Naive thymus-derived CD8-positive, alpha-beta T cell (primary cell): ENCODE measurements at places on chromosomes 1 and 21. TPM values are rescaled to one million over a fixed set of nuclear protein-coding genes. Genes with fewer than 3 reads are reported as not detected.

- no peak for DNase-seq
- peaks cover 1% of the 10 kb centered on the region for H3K27me3 ChIP-seq
- no peak overlapping the region for H3K4me3 ChIP-seq
- no peak overlapping the region for H3K27ac ChIP-seq
- no peaks in the 10 kb centered on the region for H3K4me1 ChIP-seq
Observed at GRCh38 chr1:229709500-229710013, 83.5 kb downstream of the URB2 start.

The OR2T35 gene
- total RNA-seq: not detected

DNA sequence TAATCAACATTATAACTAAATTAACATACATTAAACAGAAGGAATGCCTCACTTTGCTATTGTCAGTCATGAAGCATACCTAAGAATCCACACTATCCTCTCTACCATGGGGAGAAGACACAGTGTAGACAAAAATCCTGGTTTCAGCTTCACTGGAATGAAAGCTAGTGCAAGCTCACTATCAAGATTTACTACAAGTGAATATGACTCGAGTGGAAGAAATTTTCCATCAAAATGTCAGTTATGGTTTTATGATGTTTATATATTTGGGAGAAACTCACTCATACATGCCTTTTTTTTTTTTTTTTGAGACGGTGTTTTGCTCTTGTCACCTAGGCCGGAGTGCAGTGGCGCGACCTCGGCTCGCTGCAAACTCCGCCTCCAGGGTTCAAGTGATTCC lies 424.3 kb downstream of the KCNT2 start:
- H3K36me3 ChIP-seq: no peaks in the 10 kb centered on the region
- H3K27me3 ChIP-seq: no peaks in the 10 kb centered on the region
- no peaks in the 10 kb centered on the region for H3K4me1 ChIP-seq
- DNase-seq: no peak
- H3K27ac ChIP-seq: no peak overlapping the region
- H3K4me3 ChIP-seq: no peak overlapping the region

GRCh38 chr1:100575406-100575805 lies 37.5 kb downstream of the GPR88 start:
- H3K4me3 ChIP-seq: no peak overlapping the region
- no peaks in the 10 kb centered on the region for H3K27me3 ChIP-seq
- peaks cover 3% of the 10 kb centered on the region for H3K36me3 ChIP-seq
- no peak for DNase-seq
- no peak overlapping the region for H3K27ac ChIP-seq

- peaks cover 28% of the 10 kb centered on the region for H3K4me1 ChIP-seq
- no peak for DNase-seq
- H3K4me3 ChIP-seq: no peak overlapping the region
- H3K36me3 ChIP-seq: no peaks in the 10 kb centered on the region
- no peak overlapping the region for H3K27ac ChIP-seq
Observed at GRCh38 chr21:14687268-14687625, 141.1 kb upstream of the SAMSN1 start.

DNA sequence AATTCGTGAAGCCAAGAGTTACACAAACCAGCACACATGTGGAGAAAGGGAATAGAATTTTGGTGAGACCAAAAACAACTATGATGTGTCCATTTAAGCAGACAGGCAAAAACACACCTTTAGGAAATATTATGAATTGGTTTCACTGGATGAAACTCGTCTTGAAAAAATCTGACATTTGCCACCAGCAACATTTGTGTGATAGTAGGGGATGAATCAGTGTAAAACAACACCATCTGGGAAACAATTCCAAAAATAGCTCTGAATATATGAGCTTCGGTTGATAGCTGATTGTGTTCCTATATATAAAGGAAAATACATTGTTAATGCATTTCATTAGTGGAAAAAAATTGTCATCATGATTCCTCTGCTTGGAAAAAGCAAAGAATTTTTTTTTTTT lies 327.8 kb downstream of the PAPPA2 start:
- no peak overlapping the region for H3K4me3 ChIP-seq
- peaks cover 3% of the 10 kb centered on the region for H3K27me3 ChIP-seq
- H3K36me3 ChIP-seq: no peaks in the 10 kb centered on the region
- H3K4me1 ChIP-seq: no peaks in the 10 kb centered on the region
- no peak for DNase-seq

DNA sequence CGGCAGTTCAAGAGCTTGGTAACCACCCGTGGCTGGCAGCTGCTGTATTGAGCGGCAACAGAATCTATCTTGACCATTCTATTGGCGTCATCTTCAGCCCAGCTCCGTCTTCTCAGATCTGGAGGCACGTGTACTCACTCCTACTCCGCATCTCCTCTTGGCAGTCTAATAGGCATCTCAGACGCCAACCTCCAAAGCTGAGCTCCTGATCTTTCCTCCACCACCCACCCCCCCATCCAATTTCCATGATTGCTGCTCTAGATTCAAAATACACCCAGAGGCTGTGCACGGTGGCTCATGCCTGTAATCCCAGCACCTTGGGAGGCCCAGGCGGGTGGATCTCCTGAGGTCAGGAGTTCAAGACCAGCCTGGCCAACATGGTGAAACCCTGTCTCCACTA lies 84.6 kb upstream of the CASZ1 start:
- no peak for DNase-seq
- H3K36me3 ChIP-seq: no peaks in the 10 kb centered on the region

GRCh38 chr1:119327450-119328155 lies 41.0 kb upstream of the HAO2 start:
- H3K27me3 ChIP-seq: peaks cover 8% of the 10 kb centered on the region
- peak overlapping the region; percentile 86 for H3K4me3 ChIP-seq
- H3K4me1 ChIP-seq: peaks cover 24% of the 10 kb centered on the region
- H3K27ac ChIP-seq: no peak overlapping the region

The NUP210L gene
- total RNA-seq: 0.16 TPM

GRCh38 chr1:109432336-109432735 lies 6.1 kb upstream of the PSMA5 start:
- H3K27me3 ChIP-seq: peaks cover 6% of the 10 kb centered on the region
- no peak overlapping the region for H3K4me3 ChIP-seq
- H3K27ac ChIP-seq: no peak overlapping the region
- H3K4me1 ChIP-seq: peaks cover 3% of the 10 kb centered on the region
- H3K36me3 ChIP-seq: no peaks in the 10 kb centered on the region
- no peak for DNase-seq

The OVAAL gene
- total RNA-seq: not detected

The OSCP1 gene
- 1.5 TPM for total RNA-seq
